ENCODE measurements at places on chromosomes 2 and 18.

DNA sequence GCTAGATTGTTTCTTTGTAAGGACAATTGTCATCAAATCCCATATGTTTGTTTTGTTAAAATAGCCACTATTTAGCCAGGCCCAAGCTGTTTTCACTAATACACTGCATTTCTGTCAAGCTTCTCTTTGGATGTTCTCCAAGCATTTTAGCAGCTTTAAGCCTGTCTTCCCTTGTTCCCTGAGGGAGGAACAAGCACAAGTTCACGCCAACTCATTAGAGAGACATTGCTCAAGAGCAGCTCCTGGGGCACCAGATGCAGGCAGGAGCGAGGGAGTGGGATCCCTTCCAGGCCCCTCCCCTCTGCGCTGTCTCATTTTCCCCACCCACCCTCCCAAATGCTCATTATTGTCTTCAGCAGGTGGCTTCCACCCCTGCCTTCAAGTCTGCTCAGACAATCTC is 32.6 kb upstream of the PPP3R1 start:
- no peak for DNase-seq

GRCh38 chr2:111024496-111024895 is 96.2 kb upstream of the BCL2L11 start:
- DNase-seq: no peak

DNA sequence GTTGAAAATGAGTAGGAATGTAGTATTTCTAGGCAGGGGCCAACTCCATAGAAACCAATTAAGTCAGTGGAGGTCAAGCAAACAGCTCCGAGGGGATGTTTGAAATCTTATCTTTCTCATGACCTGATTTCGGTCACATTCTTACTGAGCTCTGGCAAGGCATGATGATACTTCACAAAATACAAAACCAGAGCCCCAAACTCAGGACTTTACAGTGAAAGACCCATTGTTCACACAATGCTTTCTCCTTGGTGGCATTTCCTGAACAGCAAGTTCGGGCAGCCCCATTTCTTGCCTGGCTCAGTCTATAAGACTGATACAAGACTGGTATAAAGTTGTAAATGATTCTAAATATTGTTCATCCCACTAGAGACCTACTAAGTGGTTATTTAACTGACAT is 53.3 kb downstream of the LAMA1 start:
- no peak for DNase-seq

DNA sequence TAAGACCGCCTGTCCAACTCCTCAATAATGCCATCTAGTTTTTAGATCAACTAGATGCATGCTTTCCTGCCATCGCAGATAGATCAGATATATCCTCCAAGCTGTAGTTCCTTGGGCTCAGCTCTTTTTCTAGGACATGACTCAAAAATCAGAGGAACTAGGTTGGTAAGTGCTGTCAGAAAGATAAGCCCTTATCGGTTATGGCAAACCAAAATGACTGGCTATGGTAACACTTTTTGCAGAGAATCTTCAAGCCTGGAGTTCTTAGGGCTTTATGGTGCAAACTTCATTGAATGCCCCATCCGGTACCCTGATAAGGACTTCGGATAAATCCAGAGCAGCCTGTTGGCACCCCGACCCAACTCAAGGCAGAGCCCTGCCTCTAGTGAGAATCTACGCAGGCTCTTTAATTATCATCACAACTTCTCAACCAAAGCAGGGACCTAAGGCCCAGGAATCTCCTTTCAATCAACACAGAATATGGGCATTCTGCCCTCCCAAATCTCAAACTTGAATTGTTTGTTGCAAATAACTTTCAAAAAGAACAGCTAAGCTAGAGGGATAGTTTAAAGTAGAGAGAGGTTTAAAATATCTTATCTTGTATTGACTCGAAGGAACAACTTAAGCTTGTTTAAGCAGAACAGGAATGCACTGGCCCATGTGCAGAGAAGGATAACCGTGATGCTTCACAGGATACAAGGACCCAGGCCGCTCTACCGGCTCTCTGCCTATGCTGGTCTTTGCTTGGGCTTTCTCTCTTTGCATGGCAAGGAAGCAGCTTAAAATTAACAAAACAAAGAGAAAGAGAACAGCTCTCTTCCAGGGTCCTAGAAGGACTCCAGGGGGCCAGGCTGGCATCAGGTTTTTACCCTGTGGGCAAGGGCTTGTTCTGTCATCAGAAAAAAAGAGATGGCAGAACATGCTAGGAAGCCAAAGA is 3.4 kb upstream of the CYP1B1 start:
- no peak for DNase-seq

GRCh38 chr2:147345246-147345645 is 499.6 kb upstream of the ACVR2A start:
- no peak for DNase-seq

GRCh38 chr18:45119876-45120275 is 439.2 kb downstream of the SETBP1 start:
- no peak for DNase-seq

DNA sequence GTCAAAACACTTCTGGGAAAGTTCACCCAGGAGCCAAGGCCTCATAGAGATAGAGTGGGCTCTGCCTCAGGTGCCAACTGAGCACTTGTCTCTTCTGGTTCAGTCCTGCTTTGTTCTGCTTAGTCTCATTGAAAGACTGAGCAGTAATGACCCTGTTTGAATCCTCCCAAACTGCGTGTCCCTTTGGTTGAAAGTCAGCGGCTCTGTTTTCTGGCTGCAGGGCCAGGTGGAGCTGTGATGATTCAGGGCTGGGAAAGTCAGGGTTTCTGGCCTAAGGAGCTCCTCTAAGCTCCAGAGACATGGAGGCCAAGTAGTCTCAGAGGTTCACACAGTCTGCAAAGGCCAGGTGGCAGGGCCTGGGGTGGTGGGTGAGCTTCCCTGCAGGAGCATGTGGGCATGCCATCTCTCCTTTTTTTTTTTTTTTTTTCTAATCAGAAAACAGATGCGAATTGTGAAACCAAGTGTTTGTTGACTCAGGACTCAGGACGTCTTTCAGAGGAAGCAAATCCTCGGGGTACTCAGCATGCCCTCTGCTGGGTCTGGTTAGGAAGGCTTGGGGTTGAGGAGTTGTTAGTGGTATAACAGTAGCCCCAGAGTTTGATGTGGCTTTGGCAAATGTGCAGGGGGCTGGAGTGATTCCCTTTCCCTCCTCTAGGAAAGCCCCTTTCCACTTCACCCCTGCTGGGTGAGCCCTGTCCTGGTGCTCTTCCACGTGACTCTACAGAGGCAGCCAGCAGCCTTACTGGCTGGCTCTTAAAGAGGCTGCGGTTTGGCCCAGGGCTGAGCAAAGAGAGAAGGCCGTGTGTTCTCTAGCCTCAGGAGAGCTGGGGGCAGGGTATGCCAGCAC is 38.3 kb downstream of the TMEM17 start:
- DNase-seq: no peak

DNA sequence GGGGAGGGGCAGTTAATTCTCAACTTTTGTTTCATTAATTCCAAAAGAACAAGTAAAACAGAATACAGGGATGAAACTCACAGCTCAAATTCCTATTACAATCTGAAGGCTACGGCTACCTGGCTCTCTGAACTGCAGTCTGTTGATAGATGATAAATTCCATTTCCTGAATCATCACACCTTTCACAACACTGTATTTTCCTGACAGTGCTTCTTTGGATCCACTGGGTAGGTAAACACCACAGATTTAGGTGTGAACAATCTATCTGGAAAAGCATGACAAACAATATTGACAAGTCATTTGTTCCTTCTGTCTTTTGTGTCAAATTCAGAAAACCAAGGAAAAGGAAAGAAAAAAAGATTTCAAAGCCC is 843.2 kb downstream of the LRRTM4 start:
- DNase-seq: no peak

- no peak for DNase-seq
Observed at GRCh38 chr2:21700644-21701043, 576.9 kb downstream of the TDRD15 start.

GRCh38 chr2:222174450-222174849 is 124.3 kb downstream of the PAX3 start:
- DNase-seq: no peak

GRCh38 chr18:43588838-43589237 is 311.5 kb upstream of the SYT4 start:
- DNase-seq: no peak
